LNCaP clone FGC (cell line): ENCODE measurements at places on chromosomes 13 and 19.

GRCh38 chr13:51819544-51819943, 15.6 kb upstream of the DHRS12 start:
- no peak for DNase-seq

DNA sequence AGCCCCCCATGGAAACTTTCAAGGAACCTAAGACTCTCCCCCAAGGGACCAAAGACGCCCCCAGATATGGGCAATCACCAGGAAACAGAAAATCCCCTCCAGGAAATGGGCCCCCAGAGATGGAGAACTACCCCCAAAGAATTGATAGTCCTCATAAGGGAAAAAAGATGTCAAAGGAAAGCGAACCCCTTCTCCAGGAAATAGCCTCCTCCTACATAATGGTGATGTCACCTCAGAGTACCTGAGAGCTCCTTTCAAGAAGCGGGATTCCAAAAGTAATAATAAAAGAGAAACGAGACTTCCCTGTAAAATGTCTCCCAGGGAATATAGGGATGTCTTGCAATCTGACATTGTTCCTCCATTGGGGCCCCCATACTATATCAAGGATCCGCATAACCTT, 1.1 kb downstream of the CDKN2D start:
- DNase-seq, result no peak

DNA sequence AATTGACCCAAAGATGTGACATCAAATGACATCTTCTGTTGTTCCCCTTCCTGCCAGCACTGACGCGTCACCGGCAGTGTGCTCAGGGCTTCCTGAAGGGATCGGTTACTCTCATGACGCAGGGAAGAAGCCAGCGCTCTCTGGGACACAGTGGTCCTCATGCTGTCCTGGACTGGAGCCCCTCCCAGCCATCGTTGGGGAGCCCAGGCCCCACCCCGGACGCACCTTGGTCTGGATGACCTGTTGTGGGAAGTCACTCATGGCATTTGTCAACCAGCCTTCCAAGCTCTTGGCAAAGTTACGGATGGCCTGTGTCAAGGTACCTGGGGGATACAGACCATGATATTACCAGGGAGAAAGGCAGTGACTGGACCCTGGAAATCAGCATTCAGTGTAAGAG, 26.0 kb upstream of the RANBP3 start:
- DNase-seq, result no peak

GRCh38 chr19:6060600-6061375, 49.5 kb downstream of the RFX2 start:
- DNase-seq, result no peak

GRCh38 chr19:17306285-17306714, 628 bp downstream of the MRPL34 start:
- DNase-seq, result no peak

DNA sequence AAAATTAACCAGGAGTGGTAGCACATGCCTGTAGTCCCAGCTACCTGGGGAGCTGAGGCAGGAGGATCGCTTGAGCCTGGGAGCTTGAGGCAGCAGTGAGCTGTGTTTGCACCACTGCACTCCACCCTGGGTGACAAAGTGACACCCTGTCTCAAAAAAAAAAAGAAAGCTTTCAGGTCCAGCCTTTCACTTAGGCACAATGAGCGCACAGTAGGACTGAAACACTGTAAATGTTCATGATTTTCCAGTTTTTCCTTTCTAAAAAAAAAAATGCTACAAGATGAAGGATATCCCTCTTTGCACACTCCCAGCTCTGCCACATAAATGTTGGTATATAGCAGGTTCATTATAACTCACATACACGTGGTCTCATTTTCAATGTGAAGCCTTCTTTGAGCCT, 17.9 kb downstream of the ZNF114 start:
- no peak for DNase-seq

DNA sequence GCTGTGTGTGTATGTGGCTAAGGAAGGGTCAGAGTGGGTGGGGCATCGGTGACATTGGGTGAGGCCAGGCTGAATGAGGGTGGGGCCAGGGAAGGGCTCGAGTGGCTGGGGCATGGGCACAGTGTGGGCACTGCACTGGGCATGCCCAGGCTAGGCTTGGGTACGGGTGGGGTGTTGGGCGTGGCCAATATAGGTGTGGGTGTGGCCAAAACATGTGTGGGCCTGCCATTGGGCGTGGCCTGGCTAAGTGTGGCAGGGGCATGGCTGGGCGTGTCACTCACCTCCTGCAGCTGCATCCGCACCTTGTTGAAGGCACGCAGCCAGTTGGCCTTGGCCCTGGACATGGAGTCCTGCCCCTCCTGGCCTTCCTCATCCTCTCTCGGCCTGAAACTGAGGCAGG, 33.2 kb downstream of the UNC13A start:
- no peak for DNase-seq
